T-helper 2 cell (primary cell): ENCODE measurements at places on chromosomes 1 and 21.

DNA sequence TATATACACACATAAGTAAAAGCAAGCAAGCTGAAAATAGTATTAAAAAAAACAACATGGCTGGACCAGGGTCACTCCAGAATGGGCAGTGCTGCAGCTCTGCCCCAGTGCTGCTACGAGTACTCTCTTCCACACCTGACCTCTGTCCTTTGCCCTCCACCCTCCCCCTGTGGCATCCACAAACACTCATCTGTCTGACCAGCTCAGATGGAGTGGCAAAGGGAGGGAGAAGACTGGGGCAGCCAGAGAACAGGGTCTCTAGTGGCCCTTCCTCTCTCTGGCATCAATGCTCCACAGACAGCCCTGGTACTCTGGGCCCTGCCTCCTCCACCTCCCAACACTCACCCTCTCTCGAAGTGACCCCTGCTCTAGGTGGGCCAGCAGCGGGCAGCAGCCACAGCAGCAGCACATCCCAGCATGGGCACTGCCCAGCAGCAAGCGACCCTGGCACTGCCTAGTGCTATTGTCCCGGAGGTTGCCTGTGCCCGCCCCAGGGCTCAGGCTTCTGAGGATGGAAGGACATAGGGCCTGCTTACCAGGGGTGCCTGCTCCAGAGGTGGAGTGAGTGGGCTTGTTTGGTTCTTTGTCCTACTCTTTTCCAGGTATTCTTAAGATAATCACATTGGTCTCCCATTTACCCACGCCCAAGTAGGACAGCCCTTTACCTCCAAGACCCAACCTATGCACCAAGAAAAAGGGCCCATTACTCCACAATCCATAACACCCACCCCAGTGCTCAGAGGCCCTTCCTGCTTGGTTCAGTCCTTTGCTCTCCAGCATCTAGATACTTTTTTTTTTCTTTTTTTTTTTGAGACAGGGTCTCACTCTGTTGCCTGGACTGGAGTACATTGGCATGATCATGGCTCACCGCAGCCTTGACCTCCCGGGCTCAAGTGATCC, 6.2 kb downstream of the ARHGEF2 start:
- DNase-seq, result no peak

DNA sequence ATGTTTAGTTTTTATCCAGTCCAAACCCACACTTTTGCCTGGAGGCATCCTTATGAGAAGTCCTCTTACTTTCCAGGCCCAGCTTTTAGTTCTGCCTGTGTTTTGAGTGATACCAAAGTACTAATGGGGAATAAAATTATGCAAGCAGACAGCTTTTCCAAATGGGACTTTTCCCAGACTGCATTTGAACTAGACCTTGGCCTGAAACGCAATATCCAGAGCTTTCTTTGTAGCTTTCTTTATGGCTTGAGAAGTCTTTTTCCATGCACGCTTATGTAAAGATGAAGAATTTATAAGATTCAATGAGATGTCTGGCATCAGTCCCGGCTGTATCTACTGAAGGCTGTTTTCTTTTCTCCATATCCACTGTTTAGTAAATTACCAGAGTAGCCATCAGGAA, 236.6 kb upstream of the RAB4A start:
- no peak for DNase-seq

GRCh38 chr1:204409123-204409522, 2.5 kb downstream of the PPP1R15B start:
- DNase-seq, result no peak

- DNase-seq, result no peak
Measured at GRCh38 chr21:32352526-32352925, 40.3 kb downstream of the URB1 start.

DNA sequence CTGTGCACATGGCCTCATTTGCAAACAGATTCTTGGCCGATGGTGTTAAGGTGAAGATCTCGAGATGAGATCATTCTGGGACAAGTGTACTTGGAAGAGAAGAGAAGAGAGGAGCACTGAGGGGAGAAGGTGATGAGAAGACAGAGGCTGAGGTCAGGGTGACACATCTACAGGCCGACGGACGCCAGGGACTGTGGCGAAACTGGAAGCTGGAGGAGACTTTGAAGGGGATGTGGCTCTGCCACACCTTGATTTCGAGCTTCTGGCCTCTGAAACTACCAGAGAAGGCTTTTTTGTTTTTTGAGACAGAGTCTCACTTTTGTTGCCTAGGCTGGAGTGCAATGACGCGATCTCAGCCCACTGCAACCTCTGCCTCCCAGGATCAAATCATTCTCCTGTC, 137.5 kb upstream of the TMEM51 start:
- DNase-seq, result no peak

DNA sequence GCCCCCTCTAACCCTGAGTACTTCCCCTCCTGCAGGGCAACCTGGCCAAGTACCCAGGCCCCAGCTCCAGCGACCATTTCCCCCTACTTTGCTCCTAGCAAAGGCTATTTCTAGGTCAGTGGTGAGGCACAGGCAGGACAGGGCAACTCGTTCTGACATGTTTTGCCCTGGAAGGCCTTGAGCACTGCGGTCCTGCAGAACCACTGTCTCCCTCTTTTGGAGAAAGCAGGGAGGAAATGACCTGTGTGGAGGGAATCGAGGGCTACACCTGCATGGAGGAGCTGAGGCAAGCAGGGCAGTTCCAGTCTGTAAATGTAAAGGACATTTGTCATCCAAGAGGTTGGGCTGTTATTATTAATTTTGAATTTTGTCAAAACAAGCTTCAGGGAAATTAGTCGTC, 99.1 kb downstream of the PPIAL4G start:
- no peak for DNase-seq

- DNase-seq, result no peak
Measured at GRCh38 chr1:109791495-109792043, 27.8 kb upstream of the EPS8L3 start.

DNA sequence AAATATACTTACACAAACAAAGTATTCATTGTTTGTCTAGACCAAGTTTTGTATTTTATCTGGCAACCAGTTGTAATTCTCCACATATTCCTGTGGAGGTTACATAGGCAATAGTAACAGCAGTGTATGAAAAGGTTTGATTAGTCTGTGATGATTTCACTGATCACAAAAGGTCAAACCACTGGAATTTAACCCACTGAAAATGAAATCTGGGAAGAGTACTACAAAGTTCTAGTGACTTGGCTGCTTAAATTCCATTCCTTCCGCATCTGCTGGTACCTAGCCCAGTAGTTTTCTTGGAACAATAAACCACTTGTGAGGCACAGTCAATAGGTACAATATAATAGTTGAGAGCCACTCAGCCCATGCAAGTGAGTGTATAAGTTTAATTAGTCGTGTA, 205.4 kb downstream of the NFIA start:
- DNase-seq, result no peak
